Stimulated activated CD8-positive, alpha-beta memory T cell treated with anti-CD3 and anti-CD28 coated beads, Interleukin-2, amount 100 ng/mL, for 1 hour (primary cell): ENCODE measurements at places on chromosomes 7 and 10.

DNA sequence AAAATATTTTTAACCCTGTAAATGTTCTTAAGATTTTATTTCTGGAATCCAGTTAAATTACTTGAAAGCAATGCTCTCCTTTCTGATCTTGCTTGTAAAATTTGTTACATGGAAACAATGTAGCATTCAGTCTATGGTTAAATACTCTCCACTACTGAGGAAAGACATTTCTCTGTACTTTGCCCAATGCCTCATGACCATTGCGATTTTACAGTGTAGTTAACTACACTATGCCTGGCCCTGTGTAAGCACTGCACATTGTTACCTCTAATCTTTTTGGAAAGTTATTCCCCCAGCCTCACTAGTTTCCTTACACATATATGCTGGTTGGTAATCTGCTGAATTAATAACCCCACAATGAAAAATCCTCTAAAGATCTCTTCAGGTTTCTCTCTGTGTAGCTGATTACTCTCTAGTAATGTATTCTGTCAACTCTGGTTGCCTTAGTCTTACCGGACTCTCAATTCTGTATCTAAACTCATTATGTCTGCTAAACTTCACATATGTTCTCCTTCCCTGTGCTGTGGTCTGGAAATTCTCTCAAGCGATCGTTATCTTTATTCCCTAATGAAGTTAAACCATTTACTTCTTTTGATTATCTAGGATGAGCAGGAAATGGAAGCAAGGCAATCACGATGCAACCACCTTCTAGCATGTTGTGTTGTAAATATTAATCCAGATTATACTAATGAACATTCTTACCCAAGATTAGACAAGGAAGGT lies 58.7 kb upstream of the TMEM106B start:
- no peak for DNase-seq

DNA sequence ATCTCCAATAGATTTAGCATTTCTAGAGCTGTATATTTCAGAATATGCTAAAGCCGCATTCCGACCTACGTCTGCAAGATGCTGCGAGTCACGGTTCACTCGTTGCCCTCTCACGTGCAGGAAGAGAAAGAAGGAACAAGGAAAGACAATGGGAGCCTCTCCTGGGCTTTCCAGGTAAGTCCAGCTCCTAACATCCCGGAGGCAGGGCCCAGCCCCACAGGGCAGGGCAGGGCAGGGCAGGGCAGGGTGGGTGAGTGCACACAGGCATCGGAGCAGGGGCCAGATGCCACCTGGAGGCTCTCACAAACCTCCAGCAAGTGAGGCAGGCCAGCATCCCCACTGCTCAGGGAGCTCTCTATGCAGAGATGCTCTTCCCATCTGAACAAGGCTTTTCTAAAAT lies 50.8 kb downstream of the VOPP1 start:
- DNase-seq = no peak

GRCh38 chr10:10819206-10819856 lies 198.3 kb upstream of the CELF2 start:
- DNase-seq = no peak

- no peak for DNase-seq
Observed at GRCh38 chr7:120272701-120273475, at the start of gene KCND2. Gene KCND2 (plus strand): TSS chr7:120273175.

DNA sequence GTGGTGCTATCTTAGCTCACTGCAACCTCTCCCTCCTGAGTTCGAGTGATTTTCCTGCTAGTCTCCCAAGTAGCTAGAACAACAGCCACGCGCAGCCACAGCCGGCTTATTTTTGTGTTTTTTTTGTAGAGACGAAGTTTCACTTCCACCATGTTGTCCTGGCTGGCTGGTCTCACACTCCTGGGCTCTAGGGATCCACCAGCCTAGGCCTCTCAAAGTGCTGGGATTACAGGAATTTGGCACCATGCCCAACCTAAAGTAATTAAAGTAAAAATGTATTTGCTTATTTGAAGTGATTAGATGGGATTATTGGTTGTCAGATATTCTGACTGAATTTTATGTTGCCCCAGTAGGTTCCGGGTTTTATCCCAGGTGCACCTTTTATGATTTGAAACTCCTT lies 22.7 kb downstream of the LUC7L2 start:
- no peak for DNase-seq

DNA sequence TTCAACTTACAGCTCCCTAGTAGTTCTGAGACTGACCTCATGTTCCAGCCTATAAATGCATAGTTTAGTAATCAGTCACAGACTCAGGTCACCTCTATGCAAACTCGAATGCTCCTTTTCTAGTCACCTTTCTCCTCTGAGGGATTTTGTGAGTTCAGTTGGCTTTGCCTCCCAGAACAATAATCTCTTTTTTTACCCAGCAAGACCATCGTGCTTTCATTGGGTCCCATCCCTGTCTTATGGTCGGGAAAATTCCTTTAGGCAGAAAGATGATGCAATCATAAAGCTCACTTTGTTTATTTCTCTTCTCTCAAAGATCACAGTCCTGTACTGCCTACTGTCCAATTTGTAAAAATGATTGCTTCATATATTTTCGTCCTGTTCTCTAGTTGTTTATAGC lies 38.4 kb downstream of the TWIST1 start:
- DNase-seq = no peak

- DNase-seq = no peak
Observed at GRCh38 chr7:84187087-84187805, 7.3 kb downstream of the SEMA3A start.

- DNase-seq = no peak
Observed at GRCh38 chr10:80769700-80770160, 232.0 kb downstream of the SH2D4B start.

DNA sequence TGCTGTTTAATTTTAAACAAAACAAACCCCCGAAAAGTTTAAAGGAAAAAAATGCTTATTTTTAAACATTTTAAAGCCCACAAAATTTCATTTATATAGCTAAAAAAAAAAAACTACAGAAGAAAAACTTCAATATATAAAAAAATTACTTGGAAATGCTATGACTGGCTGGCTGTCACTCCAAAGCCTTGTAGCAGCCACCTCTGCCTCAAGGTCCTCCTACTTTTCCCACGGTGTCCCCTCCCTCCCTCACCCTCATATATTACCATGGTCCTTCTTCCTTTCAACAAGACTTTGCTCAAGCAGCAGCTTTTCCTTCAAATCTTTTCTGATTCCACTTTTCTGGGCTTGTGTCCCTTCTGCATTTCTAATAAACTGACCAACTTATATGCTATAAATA lies 122.0 kb downstream of the TPK1 start:
- DNase-seq = no peak

- no peak for DNase-seq
Observed at GRCh38 chr10:132140167-132140925, 46.4 kb upstream of the DPYSL4 start.

DNA sequence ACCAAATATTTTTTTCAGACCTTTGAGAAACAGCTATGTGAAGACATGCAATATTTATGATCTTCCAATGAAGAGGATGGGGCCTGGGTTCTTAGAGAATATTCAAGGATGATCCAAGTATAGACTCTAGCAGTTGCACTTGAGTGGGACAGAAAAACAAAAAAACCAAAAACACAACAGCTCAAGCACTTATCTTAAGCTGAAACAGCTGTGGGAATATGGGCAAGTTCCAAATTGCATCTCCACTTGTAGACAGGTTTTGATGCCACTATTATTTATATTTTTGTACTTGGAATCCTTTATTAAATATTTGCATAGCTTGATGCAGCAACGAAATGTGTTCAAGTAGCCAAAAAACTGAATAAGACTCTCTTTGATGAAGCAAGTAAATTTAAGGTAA lies 2.2 kb upstream of the PDK4 start:
- DNase-seq = no peak

DNA sequence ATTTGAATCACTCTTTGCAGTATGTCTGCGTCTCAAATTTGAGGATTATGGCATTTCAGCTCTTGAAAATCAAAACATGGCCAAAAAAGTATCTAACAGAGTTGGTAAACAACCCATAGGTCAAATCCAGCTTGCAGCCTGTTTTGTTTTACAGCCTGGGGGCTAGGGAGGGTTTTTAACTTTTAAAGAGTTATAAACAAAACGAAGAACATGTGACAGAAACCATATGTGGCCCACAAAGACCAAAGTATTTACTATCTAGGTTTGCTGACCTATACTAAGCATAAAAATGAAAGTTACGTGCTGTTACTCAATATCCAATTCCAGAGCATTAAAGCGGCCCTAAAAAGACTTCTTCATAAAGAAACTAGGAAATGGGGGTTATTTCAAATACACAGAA lies 55.5 kb upstream of the STARD3NL start:
- DNase-seq = no peak

GRCh38 chr10:11147722-11148121 lies 130.1 kb downstream of the CELF2 start:
- DNase-seq = no peak

- DNase-seq = no peak
Observed at GRCh38 chr7:128934361-128935341, 3.1 kb upstream of the IRF5 start.

DNA sequence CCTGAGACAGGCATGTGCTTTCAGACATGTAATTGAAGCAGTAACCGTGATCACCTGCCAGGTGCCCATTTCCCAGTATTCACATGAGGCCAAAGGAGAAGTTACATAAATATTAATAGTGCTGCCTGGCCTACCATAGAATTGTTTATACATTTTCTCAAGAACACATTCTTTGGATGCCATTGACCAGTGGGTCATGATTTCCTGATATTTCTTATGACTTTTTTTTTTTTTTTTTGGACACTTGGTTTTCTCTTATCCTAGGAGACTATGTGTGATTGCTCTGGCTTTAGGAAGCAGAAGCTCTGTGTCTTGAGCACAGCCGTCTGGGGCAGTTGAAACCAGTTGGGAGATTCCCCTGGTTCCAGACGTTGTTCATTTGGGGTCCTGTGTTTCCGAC lies 143.9 kb upstream of the NPS start:
- no peak for DNase-seq

GRCh38 chr7:477626-478220 lies 41.9 kb downstream of the PDGFA start:
- DNase-seq = no peak

DNA sequence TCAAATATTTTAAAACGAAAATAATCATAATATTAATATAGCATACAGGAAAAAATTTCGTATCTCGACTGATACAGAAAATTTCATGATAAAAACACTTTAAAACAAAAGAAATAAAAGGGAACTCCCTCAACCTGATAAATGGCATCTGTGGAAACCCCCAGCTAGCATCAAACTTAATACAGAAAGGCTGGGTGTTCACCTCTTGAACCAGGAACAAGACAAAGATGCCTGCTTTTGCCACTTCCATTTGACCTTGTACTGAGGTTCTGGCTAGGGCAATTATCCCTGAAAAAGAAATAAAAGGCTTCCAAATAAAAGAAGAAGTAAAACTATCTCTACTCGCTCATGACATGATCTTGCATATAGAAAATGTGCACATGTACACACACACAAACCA lies 2.5 kb upstream of the ALOX5 start:
- no peak for DNase-seq

DNA sequence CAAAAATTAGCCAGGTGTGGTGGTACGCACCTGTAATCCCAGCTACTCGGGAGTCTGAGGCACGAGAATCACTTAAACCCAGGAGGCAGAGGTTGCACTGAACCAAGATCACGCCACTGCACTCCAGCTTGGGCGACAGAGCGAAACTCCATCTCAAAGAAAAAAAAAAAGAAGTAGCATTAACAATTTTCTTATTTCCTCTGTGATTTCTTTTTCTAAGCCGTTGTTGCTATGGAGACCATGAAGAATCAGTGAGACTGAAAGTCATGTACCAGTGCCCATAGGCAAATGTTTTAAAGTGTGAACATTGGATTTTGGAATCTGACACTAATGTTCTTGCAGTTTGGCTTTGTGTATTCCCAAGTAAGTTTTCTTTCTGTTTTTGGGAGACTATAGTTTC lies 18.4 kb upstream of the MAP3K8 start:
- DNase-seq = no peak

DNA sequence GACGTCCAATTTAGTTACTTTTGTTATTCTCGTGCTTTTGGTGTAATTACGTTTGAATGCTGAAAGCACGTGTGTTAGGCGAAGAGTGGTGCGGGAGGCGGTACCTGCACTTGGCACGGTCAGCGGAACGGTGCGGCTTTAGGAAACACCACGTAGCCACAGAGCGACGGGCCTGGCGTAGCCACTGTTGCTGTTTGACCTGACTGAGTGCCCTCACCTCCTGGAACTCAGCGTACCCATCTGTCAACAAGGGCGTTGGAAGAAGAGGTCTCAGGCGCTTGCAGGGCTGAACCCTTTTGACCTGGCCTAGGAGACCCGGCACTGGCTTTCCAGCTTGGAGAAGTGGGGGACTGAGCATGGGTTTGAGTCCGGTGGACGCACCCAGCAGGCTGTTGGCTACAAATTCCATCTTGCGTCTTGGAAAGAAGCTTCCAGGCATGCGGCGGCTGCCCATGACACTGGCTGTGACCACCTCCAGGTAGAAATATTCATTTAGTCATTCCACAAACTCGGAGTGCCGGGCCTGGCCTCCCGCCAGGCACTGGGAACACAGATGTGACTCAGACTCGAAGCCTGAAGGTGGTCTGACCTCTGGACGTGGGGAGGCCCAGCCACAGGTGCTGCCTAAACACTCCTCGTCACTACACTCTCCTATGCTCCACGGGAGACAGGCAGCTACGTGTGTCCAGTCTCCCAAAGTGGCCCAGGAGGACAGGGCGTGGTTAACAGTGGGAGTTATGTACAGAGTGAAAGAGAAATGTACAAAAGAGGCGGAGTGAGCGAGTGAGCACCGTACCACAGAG lies 22.2 kb downstream of the FAM20C start:
- DNase-seq = no peak

- DNase-seq = no peak
Observed at GRCh38 chr7:47951374-47951773, 3.1 kb upstream of the PKD1L1 start.

DNA sequence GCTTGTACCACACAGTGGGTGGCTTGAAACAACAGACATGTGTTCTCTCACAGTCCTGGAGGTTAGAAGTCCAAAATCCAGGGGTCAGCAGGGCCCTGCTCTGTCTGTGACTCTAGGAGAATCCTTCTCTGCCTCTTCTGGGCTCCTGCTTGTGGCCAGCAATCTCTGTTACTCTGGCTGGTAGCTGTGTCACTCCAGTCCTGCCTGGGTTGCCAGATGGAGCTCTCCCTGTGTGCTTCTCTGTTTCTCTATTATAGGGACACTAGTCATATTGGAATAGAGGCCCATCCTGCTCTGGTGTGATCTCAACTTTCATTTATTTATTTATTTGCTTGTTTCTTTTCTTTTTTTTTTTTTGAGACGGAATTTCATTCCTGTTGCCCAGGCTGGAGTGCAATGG lies 276.6 kb upstream of the GALNT17 start:
- no peak for DNase-seq

GRCh38 chr10:102024799-102025198 lies 31.2 kb downstream of the ARMH3 start:
- DNase-seq = no peak

GRCh38 chr10:131231323-131231964 lies 80.1 kb downstream of the TCERG1L start:
- no peak for DNase-seq

DNA sequence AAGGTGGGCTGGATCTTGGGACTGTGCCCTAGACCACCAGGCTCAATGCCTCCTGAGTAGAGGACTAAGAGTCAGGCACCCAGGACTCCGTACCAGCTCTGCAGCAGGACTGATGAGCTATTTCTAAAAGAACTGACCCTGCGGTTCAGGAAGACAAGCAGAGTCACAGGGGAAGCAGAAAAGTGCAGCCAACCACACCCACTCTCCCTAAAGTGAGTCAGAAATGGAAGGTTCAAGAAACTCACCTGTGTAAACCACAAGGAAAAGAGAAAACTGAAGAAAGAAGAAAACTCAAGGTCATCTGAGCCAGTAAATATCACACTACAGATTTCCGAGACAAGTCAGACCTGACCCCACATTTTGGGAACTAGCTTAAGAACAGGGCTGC lies 2.5 kb downstream of the PARP12 start:
- no peak for DNase-seq
